Stimulated activated CD4-positive, alpha-beta T cell treated with anti-CD3 and anti-CD28 coated beads, TNF-alpha, amount 100 ng/mL, for 1 hour (primary cell): ENCODE measurements at places on chromosomes 2 and 18.

- no peak for DNase-seq
These were observed 5.9 kb downstream of the NFATC1 start for GRCh38 chr18:79401494-79402208.

GRCh38 chr2:144523596-144524117 lies 3.7 kb upstream of the ZEB2 start:
- no peak for DNase-seq

DNA sequence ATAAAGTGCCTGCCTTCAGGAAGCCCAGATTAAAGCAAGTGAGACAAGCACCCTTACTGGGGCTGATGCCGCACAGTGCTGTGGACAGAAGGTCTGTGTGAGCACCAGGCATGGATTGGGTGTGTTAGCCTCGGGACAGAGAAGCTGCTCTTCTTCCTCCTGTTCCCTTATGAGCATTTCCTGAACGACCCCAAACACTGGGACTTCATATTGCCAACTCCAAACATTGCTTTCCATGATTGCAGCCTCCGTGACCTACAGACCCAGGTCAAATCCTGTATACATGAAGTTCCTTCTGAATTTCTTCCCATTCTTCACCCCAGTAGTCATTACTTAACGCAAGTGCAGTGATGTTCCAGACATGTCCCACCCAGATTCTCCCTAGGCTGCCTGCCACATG lies 129.8 kb upstream of the ALKAL2 start:
- DNase-seq: no peak

DNA sequence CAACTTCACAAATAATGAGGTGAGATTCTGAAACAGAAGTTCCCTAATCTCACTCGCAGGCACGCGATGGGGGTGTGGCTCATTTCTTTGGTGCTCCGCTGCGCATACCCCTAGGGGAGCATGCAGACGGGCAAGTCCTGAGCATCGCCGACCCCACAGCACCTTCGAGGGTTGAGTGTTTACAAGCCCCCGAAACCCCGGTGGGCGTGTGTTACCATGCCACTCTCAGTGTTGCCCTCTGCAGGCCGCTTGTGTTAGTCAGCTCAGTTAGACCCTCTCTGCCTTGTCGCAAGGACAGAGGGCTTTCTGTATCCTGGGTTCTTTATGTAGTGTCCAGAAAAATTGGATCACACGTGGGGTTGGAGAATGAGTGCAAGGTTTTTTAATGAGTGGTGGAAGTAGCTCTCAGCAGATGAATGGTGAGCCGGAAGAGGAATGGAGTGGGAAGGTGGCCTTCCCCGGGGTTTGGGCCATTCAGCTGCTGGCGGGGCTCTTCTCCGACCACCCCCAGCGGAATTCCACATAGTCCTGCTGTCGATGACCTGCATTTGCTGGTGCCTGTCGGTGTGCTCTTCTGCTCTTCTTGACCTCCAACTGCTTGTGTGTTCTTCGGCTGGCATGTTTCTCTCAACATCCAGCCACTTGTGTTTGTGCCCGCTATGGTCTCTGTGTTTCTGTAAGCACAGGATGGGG lies 191.3 kb downstream of the RPRM start:
- DNase-seq: no peak

GRCh38 chr2:233603520-233603919 lies 13.9 kb upstream of the UGT1A8 start:
- DNase-seq: no peak

DNA sequence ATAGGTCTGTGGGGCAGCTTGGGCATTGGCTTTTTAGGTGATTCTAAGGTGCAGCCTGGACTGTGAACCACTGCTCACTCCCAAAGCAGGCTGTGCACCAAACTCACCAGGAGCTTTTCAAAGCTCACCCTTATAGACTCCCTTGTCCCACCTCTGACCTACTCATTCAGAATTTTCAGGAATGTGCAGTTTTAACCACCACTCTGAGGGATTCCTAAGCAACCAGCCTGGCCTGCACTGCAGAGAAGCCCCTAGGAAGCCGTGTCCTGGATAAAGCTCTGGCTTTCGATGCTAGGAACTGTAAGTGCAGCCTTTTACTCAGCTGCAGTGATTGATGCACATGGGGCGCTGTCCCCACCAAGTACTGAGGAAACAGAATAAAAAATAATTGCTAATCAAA lies 33.0 kb downstream of the MRO start:
- no peak for DNase-seq

DNA sequence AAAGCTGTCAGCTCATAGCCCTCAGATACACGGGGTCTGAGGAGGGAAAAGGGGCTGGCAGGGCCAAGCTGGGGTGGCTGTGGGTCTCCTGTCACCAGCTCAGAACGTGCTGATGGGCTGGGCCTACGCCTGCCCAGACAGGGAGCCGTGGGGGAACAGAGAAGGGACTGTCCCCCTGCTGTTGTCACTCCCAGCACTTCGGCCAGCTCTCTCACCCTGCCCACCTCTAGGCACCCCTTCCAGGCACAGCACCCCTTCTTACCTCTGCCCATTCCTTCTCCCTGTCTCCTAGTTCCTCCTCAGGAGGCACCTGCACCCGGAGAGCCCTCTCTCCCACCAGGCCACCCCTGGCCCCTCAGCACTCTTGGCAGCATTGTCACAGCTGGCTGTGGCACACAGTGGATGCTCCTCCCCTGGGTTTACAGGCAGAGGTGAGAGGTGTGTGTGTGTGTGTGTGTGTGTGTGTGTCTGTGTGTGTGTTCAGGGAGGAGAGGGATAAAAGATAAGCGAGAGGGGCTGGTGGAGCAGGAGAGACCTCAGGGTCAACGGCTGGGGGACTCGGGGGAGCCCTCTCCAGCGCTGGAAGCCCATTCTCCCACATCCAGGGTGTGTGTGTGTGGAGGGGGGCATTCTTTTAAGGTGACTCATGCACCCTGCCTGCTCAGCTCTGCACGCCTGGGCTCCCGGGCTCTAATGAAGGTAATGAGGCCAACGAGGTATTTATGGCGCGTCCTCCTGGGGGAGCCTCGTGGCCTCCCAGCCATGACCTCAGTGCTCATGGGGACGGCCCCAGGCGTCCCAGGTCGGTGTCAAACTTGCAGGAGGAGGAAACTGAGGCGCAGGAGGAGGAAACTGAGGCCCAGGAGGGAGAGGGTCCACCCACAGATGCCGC lies 66.1 kb upstream of the SMAD7 start:
- DNase-seq: no peak

- no peak for DNase-seq
These were observed 42.1 kb upstream of the DNMT3A start for GRCh38 chr2:25383806-25384205.
